Activated naive CD8-positive, alpha-beta T cell treated with anti-CD3 and anti-CD28 coated beads for 36 hours (primary cell): ENCODE measurements at places on chromosomes 2 and 18. TPM values are rescaled to one million over a fixed set of nuclear protein-coding genes. Genes with fewer than 3 reads are reported as not detected.

The SLC14A1 gene
- 1.1 TPM for total RNA-seq

The SLC9A4 gene
- not detected for total RNA-seq

DNA sequence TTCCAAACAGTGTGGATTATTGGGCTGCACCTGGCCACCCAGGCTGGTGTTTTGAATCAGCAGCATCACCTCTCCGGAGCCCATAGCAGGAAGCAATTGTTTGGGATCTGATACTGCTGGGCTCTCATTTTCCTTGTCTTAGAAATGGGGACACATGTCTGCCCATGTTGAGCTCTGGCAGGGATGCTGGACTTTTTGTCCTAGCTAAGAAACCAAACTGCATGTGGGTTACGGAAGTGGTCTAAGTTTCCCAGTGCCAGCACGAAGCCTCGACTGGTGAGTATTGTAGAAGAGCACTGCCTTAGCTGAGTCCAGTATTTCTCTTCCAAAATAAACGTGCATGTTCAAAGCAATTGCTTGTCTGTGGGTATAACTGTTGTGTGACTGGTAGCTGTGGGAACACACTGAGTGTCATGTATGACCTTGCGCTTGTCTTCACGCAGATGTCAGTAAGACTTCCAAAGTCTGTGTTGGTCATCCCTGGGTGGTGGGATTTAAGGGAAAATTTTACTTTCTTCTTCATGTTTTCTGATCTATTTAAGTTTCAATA lies 43.6 kb downstream of the SH3RF3 start:
- H3K27me3 ChIP-seq = no peaks in the 10 kb centered on the region
- H3K27ac ChIP-seq = no peak overlapping the region

The LINC00305 gene
- not detected for total RNA-seq

The EVX2 gene
- not detected for total RNA-seq

The LHCGR gene
- total RNA-seq = not detected

GRCh38 chr2:173659509-173659908 lies 304.8 kb downstream of the CDCA7 start:
- H3K36me3 ChIP-seq = no peaks in the 10 kb centered on the region
- no peaks in the 10 kb centered on the region for H3K4me1 ChIP-seq
- peaks cover 15% of the 10 kb centered on the region for H3K27me3 ChIP-seq
- DNase-seq = no peak
- H3K27ac ChIP-seq = no peak overlapping the region
- H3K4me3 ChIP-seq = no peak overlapping the region

DNA sequence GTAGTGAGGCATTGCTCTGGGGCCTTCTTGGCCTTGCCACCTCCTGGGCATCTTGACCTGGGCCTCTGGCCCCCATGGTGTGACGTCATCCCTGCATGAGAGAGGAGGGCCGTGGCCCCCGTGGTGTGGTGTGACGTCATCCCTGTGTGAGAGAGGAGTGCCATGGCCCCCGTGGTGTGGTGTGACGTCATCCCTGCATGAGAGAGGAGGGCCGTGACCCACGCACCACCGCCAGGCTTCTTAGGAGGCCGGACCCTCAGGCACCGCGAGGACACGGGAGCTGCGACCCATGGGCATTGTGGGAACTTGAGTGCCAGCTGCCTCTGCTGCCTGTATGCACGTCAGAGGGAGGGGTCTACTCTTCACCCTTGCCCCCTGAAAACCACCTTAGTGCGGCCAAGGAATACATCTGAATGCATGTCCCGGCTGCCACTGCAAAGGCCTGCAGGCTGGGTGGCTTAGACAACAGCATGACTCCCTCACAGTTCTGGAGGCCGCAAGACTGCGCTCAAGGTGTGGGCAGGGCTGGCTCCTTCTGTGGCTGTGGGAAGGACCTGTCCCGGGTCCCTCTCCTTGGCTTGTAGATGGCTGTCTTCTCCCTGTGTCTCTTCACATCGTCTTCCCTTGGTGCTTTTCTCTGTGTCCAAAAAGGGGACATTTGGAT lies 20.8 kb upstream of the OTOS start:
- H3K27ac ChIP-seq = no peak overlapping the region
- no peak for DNase-seq

- H3K27me3 ChIP-seq = no peaks in the 10 kb centered on the region
- H3K4me1 ChIP-seq = no peaks in the 10 kb centered on the region
- no peak overlapping the region for H3K27ac ChIP-seq
These were observed 330.0 kb downstream of the PLCL1 start for GRCh38 chr2:198134293-198134955.

The TAF1B gene
- 25.3 TPM for total RNA-seq

The GPAT2 gene
- total RNA-seq = 41.8 TPM

- H3K4me1 ChIP-seq = no peaks in the 10 kb centered on the region
- peaks cover 7% of the 10 kb centered on the region for H3K27me3 ChIP-seq
- no peak overlapping the region for H3K27ac ChIP-seq
- H3K36me3 ChIP-seq = no peaks in the 10 kb centered on the region
These were observed 236.8 kb downstream of the ZBTB7C start for GRCh38 chr18:48172226-48173006.

The KIAA2012 gene
- not detected for total RNA-seq

The DYTN gene
- total RNA-seq = not detected

DNA sequence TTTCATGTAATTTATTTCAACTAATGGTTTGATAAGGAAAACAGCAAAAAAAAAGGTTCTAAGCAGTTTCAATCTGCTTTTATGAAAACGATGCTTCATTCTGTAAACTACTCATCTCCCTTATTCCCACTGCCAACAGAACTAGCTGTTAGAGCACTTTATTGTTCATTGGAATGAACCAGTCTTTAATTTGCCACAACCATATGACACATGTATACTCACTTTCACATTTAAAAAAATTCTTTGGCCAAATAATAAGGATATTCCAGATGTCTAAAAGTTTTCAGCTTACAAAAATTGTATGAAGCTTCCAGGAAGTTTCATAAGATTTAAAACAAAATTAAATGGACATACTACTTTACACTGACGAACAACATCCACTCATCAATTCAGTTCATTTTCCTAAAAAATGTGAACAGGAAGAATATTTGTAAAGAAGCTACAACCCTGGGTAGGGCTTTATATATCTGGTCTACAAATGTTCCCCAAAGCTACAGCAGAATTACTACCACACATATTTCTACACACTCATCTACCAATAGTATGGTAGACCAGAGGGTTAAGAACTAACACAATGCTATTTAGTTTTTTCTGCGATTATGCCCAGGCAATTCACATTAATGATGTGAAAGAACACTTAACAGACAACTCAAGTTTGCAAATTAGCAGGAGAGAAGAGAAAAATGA lies 37.7 kb downstream of the ZNF521 start:
- no peak overlapping the region for H3K4me3 ChIP-seq
- H3K27me3 ChIP-seq = peaks cover 32% of the 10 kb centered on the region
- H3K36me3 ChIP-seq = no peaks in the 10 kb centered on the region
- DNase-seq = no peak
- H3K27ac ChIP-seq = no peak overlapping the region

GRCh38 chr2:239745386-239746227 lies 279.5 kb downstream of the NDUFA10 start:
- no peak for DNase-seq
- H3K27ac ChIP-seq = no peak overlapping the region
- H3K36me3 ChIP-seq = no peaks in the 10 kb centered on the region
- no peaks in the 10 kb centered on the region for H3K27me3 ChIP-seq

GRCh38 chr2:234593636-234594035 lies 96.8 kb upstream of the ARL4C start:
- no peaks in the 10 kb centered on the region for H3K27me3 ChIP-seq
- H3K4me3 ChIP-seq = no peak overlapping the region
- no peak overlapping the region for H3K27ac ChIP-seq
